Lower leg skin (tissue), 4 donors: ENCODE measurements at places on chromosomes 13 and 19.

DNA sequence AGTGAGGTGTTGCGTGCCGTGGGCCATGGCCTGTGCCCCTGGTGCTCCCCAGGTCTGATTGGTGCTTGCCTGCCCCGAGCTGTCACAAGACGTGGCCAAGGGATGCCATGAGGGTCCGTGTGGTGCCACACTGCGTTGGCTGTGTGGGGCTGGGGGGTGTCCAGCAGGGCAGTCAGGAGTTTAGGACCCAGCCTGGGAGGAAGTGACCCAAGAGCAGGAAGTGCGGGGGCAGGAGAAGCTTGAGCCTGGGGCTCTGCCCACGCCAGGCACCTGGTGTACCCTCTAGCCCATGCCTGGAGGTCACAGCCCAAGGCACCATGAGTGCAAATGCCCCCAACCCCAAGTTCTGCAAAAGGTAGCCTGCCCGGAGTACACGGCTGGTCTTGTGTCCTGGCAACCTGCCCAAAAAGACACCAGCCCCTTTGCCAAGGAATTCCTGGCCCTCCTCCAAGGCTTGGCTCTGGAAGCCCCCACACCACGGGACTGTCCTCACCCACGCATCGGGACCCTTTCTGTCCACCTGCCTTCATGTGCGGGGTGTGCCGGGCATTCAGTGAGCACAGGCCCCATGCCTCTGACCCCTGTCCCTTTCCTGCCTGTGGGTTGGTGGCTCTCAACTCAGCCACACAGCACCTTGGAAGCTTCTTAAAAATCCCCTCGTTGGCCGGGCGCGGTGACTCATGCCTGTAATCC is 24.9 kb downstream of the MPND start:
- DNase-seq: peak; percentile 88

GRCh38 chr19:14782626-14783409 is 4.5 kb upstream of the ADGRE2 start:
- peak; percentile 46 for DNase-seq

GRCh38 chr13:34179481-34179880 is 361.5 kb downstream of the RFC3 start:
- no peak for DNase-seq

GRCh38 chr13:39777527-39778061 is 122.1 kb downstream of the COG6 start:
- DNase-seq: no peak

GRCh38 chr13:106541826-106542225 is 6.4 kb upstream of the EFNB2 start:
- no peak for DNase-seq

- no peak for DNase-seq
These were observed 20.7 kb downstream of the NDFIP2 start for GRCh38 chr13:79501538-79502232.

DNA sequence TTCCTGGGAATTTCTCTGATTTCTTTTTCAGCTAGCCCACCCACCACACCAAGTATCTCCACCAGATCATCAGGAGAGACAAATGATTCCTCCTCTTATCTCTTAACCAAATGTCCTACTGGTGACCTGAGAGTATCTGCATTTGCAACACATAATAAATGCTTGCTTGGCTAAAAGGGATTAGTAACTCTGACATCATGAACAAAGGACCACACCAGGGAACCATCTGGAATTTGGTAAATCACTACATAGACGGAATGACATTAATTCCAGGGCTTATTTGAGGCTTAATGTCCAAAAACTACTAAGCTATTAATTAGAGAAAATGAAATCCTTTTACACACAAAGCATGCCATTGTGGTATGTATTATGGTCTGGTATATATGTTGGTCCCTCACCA is 139.0 kb downstream of the RAP2A start:
- DNase-seq: no peak
